Colonic mucosa (tissue), 4 donors: ENCODE measurements at places on chromosomes 4 and X. TPM values are rescaled to one million over a fixed set of nuclear protein-coding genes. Genes with fewer than 3 reads are reported as not detected.
A peak's percentile ranks its signal among the peaks of the same experiment; 100 is the strongest.

Gene LINC00632
- total RNA-seq, result 27.3 TPM

Gene TIGD4
- 0.30 TPM for total RNA-seq

Gene MAOA
- 349 TPM for total RNA-seq

Gene IDS
- total RNA-seq, result 23.9 TPM

Gene GAGE12H
- total RNA-seq, result not detected

Gene STS
- total RNA-seq, result 20.0 TPM

Gene PIR
- total RNA-seq, result 20.6 TPM

Gene PNMA6F
- not detected for total RNA-seq

Gene CXCL5
- total RNA-seq, result 0.13 TPM

Gene TMEM154
- 3.5 TPM for total RNA-seq

Gene SLC10A4
- total RNA-seq, result 0.35 TPM

- no peak for DNase-seq
Measured at GRCh38 chr4:76272073-76272472, 20.6 kb downstream of the FAM47E start.

- no peak for DNase-seq
Measured at GRCh38 chr4:32087211-32087610, 1367.0 kb downstream of the PCDH7 start.

GRCh38 chr4:88070031-88070430 is 62.6 kb downstream of the PKD2 start:
- DNase-seq, result no peak

DNA sequence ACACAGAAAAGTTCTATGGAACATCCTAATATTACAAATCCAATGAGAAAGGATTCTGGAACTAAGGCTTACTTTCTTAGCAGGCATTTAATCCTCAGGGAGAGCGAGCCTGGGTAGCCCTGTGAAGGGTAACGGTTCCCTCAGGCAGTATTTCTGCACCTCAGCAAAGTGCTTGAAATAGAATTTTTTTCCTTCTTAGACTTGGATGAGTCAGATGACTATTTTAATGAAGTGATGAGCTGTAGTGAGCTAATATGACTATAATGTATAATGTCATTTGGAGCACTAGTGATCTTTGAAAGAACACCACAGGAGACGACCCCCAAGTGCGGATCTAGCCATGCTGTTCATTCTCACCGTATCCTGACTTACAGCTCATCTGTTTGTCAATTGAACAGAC is 493.0 kb upstream of the FAM241A start:
- no peak for DNase-seq

DNA sequence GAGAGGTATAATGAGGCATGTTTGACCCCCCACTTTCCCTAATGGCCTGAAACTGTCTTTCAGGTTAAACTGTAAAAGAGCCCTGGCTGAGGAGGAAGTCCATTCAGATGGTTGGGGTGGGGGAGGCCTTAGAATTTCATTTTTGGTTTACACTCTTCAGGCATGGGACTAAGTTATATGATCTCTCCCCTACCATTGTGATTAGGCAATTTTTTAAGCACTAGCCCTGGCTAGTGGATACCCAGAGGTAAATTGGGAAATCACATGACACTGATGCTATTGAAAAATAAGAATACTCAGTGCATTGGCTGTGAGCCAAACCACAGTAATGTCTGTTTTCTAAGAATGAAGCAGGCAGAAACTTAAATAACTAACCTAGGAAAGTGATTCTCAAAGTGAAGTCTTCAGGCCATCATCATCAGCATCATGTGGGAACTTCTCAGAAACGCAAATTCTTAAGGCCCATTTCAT is 149.7 kb downstream of the RRAGB start:
- no peak for DNase-seq

DNA sequence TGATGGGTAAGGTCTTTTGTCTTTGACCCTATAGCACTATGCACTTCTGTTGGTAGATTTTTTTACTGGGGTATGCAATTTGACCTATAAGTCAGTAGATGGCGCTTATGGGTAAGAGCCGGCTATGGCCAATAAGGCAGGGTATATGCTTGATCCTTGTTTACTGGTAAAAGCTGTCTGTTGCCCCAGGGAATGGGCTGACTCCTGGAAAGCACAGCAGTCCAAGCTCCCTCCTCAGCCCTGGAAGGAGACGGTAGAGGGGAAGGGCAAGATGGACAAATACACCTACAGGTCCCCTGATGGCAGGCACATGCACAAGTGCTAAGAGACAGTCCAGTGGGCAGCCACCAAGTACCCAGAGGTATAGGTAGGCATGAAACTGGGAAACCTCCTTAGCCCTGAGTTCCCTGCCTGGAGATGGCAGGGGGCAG is 63.7 kb downstream of the ADAMTS3 start:
- DNase-seq, result no peak

GRCh38 chr4:1029529-1029928 is 18.1 kb downstream of the FGFRL1 start:
- no peak for DNase-seq

DNA sequence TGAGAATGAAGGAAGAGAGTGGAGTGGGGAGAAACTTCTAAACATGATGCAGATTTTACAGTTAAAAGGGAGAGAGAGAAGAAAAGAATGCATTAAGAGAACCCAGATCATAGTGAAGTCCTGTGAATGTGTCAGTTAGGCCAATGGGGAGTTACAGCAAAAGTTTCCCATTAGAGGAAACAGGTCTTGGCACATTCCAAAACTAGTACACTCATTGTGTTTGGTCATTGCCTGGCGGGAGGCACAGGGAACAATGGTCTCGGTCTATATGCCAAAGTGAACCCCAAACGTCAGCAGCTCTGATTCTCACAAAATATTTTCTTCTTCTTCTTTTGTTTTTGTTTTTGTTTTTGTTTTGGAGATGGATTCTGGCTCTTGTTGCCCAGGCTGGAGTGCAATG is 284.5 kb upstream of the CTSO start:
- DNase-seq, result no peak

DNA sequence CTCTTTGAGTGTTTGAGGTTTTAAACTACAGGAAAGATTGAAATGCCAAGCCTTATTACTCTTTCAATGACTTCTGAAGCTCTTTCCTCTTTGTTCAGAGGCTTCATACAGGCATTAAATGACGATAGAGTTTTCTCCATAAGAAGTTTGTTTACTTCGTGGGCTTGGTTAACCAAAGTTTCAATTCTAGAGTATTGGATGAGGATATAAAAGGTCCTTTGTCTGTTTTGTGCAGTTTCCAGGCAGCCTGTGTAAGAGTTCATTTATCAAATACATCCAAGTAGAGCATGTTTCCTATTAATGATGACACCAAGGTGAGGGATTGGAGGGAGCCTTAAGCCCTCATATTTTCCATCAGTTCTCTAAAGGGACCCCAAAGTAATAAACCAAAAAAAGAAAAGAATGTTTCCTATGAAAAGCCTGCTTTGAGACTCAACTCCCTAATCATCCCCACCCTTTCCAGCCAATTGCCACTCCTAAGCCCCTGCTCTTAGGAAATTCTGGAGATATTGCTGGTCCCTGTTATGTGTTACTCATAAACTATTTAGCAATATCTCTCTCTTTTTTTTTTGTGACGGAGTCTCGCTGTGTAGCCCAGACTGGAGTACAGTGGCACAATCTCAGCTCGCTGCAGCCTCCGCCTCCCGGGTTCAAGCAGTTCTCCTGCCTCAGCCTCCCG is 106.2 kb upstream of the IL13RA1 start:
- DNase-seq, result no peak

DNA sequence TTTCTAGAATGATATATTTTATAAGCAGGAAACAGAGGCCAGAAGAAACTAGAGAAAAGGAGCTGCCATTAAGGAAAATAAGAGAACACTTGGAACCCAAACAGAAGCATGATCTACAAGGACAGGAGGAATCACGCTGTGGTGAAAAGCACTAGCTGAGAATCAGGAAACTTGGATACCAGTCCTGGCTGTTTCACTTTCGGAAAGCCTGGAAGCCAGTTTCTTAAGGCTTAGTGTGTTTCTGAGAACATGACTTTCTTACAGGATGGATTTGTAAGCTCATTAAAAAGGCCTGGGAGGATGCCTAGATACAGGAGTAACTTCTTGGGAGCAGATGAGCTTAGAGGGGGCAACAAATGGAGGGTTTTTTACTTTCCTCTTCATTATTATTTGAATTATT is 36.9 kb downstream of the TLL1 start:
- no peak for DNase-seq

GRCh38 chr4:183716302-183716701 is 57.2 kb downstream of the TRAPPC11 start:
- DNase-seq, result no peak

DNA sequence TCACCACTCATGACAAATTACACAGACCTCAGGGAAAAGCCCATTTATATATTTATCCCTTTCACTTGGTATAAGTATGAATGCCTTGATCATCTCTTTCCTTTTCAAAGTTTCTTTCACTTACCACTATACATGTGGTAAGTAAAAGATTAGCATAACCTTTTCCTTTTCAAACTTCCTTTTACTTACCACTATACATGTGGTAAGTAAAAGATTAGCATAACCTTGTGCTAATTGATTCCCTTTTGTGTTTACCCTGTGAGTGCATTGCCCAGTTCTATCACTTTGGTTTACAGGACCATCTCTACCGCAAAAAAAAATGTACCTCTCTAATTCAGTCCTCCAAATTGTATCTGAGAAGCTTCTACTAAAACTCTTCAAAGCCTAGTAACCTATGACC is 32.7 kb upstream of the TCEANC start:
- DNase-seq, result no peak

DNA sequence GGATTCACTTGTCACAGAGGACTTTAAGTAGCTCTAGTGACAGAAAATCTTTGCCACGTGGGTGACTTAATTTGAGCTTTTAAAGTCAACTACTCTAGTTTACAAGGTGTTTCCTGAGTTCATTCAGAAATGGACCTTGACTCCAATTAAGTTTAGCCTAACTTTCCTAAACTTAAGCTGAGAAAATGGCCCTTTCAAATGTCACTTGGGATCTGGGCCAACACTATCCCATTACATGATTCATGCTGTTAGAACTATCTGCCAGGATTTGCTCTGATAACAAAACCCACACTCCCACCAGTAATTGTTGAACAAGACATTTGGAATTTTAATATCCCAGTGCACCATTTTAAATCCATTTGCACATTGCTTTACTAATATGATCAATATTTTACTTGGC is 40.8 kb downstream of the C4orf46 start:
- peak; percentile 34 for DNase-seq

- no peak for DNase-seq
Measured at GRCh38 chr4:52993771-52994170, 131.7 kb downstream of the RASL11B start.

DNA sequence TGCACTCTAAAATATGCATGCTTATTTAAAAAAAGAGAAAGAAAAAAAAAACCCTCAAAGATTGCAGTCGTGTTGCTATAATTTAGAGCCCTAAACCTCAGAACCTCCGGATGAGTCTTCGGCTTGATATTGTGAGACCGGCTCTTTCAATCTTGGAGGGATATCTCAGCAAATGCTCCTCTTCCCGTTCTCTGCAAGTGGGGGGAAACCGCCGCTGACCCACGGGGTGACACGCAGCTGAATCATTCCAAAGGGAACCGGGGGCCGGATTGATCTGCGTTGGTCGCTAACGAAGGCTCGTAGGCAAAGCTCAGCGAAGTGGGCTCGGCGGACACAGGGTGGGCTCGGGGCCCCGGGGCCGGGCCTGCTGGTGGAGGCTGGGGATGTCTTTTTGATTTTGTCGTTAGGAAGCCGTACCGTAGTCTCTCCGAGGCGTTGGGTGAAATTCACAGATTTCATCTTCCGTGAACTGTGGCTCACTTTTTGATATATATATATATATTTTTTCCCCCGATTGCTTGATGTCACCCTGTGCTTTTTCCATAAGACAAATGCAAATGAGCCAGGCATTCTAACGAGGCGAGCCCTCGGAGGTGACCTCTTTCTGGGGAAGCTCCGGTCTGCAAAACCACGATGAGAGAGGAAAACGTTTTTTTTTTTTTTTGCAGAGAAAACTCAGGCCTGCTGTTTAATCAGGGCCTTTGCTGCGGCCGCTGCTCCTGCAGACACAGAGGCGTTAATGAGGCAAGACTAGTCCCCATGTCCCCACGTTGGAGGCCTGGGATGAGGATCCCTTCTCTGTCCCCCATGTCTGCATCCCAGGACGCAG is 110.7 kb upstream of the PPP2R3B start:
- no peak for DNase-seq

- no peak for DNase-seq
Measured at GRCh38 chr4:101211146-101211553, 136.2 kb downstream of the PPP3CA start.
